Smooth muscle cell of trachea (primary cell): ENCODE measurements at places on chromosomes 5 and 9. TPM values are rescaled to one million over a fixed set of nuclear protein-coding genes. Genes with fewer than 3 reads are reported as not detected.

The PCDHB12 gene
- 0.15 and 0.33 TPM in 2 replicates for total RNA-seq

The FABP6 gene
- total RNA-seq = not detected in 2 replicates

The PRUNE2 gene
- 10.6 and 11.4 TPM in 2 replicates for total RNA-seq

The PCDHB7 gene
- total RNA-seq = under 0.01 and 0.66 TPM in 2 replicates

The COL15A1 gene
- 12.6 and 15.1 TPM in 2 replicates for total RNA-seq

The AMBP gene
- 0.15 and 0.17 TPM in 2 replicates for total RNA-seq

The PALM2AKAP2 gene
- 4.4 and 5.1 TPM in 2 replicates for total RNA-seq

The ADAMTSL1 gene
- 93.5 and 148 TPM in 2 replicates for total RNA-seq

The GABRB2 gene
- not detected in 2 replicates for total RNA-seq

The IL4 gene
- total RNA-seq = not detected in 2 replicates

The IFNA21 gene
- not detected in 2 replicates for total RNA-seq

The SLC6A18 gene
- not detected in 2 replicates for total RNA-seq

The NUTM2G gene
- not detected in 2 replicates for total RNA-seq

The SLCO6A1 gene
- total RNA-seq = not detected in 2 replicates

The IGFBPL1 gene
- not detected in 2 replicates for total RNA-seq

The KLF9 gene
- 30.8 and 31.3 TPM in 2 replicates for total RNA-seq

The WHRN gene
- total RNA-seq = 0.73 and 4.0 TPM in 2 replicates

The SV2C gene
- not detected in 2 replicates for total RNA-seq

The DMGDH gene
- total RNA-seq = 2.5 and 5.1 TPM in 2 replicates

The PPP2CA gene
- 64.7 and 117 TPM in 2 replicates for total RNA-seq
